Esophagus mucosa (tissue), 1 donor: ENCODE measurements at places on chromosomes 11 and 22. TPM values are rescaled to one million over a fixed set of nuclear protein-coding genes. Genes with fewer than 3 reads are reported as not detected.

GRCh38 chr11:134359646-134360045 lies 27.9 kb downstream of the GLB1L2 start:
- ATAC-seq = no peak

DNA sequence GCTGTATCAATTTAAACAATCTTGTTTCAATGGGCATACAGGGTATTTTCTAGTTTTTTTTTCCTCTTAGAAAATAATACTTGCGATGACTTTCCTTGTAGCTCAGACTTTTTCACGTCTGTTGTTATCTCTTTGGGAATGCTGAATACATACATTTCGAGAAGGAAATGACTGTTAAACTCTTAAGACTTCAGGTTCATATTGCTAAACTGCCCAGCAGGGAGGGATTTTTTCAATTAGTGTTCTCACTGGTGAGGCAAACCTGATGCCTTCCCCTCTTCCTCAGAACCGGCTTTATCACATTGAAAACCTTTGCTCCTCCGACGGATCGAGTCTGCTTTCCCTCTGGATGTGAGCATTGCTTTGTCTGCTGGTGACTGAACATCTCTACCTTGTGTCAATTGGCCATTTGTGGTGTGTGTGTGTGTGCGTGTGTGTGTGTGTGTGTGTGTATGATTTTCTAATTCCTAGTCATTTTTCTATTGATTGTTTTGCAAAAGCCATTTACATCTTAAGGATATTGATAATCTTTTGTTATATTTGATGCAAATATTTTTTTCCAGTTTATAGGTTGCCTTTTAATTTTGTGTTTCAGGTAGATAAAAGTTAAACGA lies 6.6 kb downstream of the NEAT1 start:
- ATAC-seq = peak; percentile 2

GRCh38 chr11:70065318-70066135 lies 12.6 kb upstream of the ANO1 start:
- no peak for ATAC-seq

DNA sequence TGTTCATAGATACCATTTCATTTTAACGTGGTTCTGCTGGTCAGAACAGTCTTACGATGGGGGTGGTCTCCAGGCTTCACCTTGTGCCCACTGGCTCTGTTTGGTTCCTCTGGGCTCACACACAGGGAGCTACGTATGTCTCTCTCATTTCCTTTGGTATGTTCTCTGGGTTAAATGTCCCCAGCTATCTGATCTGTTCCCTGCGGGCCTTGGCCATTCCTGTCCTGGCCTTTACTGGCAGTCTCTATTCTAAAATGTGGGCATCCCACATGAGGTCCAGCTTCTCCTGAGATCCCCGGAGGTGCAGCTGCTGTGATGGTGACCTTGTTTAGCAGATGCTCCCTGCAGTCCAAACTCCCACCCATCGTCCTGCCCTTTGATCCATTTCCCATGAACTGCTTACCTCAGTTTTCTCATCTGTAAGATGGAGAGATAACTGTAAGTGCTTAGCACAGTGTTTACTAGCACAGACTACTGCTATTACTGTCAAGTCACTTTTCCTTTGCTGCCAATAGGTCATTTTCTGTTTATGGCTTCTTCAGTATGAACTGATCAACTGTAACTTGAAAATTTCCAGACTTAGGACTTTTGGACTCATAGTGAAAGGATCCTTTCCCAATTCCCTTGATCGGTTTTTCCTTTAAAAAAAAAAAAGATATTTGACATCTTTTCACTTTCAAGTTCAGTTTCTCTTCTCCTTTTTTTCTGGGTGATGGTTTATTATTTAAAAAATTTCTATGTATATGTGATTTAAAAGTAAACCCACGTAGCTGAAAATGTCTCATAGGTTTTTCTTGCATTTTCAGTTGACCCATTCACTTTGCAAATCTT lies 92.9 kb downstream of the PTPRJ start:
- no peak for ATAC-seq

DNA sequence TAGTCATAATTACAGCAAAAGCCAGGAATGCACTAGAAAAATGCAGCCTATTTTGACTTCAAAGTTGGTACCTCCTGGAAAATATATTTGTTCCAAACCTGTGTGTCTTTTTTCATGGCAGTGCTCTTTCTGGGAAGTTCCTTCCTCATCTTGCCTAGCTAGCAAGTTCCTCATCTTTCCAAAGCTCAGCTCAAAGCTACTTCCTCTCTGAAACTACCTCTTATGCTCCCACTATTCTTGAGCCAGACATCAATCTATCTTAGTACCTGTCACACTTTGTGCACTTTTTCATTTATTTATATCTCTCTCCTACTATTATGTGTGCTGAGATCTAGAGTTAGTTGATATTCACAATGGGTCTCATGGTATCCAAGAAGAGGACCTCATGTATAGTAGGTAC lies 191.6 kb upstream of the CCDC90B start:
- ATAC-seq = no peak

DNA sequence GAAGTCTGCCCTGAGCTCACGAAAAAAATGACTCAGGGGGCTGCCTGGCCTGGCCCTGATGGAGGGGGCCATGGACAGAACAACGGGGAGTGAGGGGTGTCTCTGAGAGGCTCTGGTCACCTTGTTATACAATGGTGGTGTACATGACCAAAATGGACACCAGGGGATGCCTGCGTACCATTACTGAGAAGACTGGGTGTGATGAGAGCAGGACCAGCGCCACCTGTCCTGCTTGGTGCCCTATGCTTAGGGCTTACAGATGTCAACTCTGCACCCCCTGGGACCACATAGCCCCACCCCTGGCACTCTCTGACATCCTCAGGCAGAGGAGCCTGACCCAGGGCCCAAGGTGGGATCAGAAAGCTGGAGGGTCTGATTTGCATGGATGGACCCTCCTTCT lies 104.8 kb downstream of the ZNF280B start:
- peak; percentile 36 for ATAC-seq

GRCh38 chr11:113274713-113275582 lies 39.4 kb upstream of the TTC12 start:
- no peak for ATAC-seq

DNA sequence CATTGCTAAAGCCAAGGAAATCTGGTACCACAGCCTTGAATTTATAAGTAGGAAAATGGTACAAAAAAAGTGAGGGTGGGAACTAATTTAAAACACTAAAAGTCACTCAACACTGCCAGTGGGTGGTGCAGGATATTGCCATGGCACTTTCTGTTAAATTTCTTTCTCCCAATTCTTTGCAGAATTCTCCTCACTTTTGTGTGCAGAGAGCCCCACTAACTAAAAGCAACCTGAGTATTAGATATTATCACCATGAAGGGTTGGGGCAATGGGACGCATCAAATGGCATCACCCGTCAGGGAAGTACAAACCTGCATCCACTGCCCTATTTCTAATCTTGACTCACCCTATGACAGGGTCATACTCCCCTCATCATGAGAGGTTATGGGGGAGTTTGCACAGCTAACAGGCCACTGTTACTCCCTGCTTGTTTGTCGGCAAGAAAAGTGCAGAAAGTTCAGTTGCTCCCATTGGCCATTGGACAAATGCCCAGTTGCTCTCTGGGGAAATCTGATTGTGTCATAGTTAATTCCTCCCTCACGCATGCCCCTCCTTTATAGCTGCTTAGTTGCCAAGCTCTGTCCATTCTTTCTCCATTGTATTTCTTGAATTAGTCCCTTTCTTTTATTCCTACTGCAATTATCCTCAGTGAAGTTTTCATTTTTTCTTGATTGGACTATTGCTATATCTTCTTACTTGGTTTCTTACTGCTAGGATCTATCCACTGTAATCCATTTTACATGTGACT lies 93.8 kb upstream of the BLID start:
- peak; percentile 36 for ATAC-seq

GRCh38 chr11:94731880-94732601 lies 36.1 kb upstream of the AMOTL1 start:
- ATAC-seq = peak; percentile 71

GRCh38 chr22:20088263-20088648 lies 8.2 kb downstream of the DGCR8 start:
- no peak for ATAC-seq

- ATAC-seq = no peak
Measured at GRCh38 chr22:34993548-34993947, 72.4 kb upstream of the ISX start.

DNA sequence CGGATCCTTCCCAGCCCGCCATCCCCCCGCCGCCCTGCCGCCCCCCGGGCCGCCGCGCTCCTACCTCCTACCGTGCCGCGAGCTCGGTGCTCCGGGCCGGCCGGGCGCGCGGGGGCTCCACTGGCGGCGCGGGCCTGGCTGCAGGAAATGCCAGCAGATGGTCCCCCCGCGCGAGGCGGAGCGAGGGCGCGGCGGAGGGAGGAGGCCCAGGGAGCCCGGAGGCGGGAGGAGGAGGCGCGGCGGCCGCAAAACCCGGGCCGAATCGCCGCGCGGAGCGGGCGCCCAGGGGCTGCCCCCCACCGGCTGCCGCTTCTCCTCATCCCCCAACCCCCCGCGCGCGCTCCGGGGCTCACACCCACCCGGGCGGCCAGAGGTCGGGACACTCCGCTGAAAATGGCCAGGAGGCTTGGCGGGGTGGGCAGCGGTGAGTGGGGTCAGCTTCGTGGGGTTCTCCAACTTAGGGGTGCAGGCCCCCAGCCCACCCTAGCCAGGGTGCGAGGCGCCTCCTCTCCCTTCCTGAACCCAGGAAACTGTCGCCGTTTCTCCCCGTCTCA lies at the start of gene OSBPL5:
TSS of gene OSBPL5 (minus strand) at position 159 of the 554 bp plus-strand sequence. CDS start 36,162 bp downstream, outside the sequence.
- peak; percentile 56 for ATAC-seq

- no peak for ATAC-seq
Measured at GRCh38 chr11:69434471-69434931, 47.0 kb upstream of the LINC01488 start.

GRCh38 chr22:37310075-37310606 lies 27.8 kb downstream of the CYTH4 start:
- no peak for ATAC-seq

DNA sequence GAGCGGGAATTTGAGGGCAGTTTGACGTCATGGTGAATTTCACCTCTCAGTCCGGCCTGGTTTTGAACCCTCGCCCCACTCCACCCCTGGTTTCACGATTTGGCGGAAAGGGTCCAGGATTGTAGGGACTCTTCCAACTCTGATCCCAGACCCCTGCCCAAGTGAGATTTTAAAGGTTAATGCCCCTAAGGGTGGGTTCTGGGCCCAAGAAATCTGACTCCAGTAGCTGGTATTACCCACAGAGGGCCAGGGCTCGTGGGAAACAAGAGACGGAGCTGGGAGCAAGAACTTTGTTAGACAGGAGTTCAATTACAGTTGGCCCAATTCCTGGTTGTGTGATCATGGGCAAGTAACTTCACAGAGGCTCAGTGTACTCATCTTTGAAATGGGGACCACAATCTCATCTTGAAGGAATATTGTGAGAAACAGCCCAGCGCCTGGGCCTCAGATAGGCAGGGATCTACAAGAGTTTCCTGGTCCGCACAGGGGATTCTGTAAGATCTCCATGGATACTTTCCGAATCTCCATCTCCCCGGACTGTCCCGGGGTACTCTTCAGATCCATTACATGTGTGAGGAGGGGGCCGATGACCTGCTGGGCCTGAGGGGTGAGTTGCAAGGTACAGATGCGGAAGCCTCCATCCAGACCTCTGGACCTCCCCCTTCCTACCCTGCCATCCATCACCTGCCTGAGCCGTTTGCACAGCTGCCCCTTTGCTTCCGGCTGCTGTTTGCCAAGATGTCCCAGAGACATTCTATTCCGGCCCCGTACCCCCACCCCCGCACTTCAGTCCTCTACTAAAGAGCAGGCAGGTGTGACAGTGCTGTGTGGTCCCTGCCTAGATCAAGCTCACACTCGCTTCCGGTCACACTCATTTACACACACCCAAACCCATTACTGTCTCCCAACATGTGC lies 687 bp upstream of the CALCA start:
- ATAC-seq = peak; percentile 24

DNA sequence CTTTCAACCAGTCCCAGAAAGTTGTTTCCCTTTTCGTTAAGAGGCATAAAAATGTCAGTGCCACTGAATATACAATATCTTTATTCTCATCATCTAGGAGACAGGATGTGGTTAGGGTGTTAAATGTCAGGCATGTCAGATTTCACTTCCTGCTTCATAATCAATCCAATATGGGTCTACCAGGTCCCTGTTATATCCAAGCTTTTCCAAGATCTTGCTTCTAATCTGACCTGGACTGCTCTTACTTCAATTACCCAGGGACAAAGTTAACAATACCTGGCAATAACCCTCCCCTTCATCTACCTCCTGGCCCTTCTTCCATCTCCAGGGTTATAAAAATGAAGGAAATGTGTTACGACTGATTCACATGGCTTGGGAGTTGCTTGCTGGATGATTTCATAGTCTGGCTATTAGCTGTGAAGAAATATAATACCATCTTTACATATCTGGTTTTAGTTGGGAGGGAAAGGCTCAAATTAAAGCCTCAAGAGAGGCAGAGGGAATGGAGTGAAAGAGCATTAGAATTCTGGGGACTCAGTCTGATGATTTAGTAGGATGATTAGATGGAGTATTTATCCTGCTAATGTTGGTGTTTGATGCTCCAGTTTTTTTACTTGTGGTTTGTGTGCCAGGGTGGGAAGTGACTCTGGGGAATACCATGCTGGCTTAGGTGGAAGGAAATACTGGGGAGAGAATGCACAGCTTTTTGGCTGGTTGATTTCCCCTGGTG lies 534.3 kb downstream of the ETS1 start:
- ATAC-seq = no peak

GRCh38 chr11:65078786-65079342 lies 5.0 kb downstream of the CDCA5 start:
- no peak for ATAC-seq

DNA sequence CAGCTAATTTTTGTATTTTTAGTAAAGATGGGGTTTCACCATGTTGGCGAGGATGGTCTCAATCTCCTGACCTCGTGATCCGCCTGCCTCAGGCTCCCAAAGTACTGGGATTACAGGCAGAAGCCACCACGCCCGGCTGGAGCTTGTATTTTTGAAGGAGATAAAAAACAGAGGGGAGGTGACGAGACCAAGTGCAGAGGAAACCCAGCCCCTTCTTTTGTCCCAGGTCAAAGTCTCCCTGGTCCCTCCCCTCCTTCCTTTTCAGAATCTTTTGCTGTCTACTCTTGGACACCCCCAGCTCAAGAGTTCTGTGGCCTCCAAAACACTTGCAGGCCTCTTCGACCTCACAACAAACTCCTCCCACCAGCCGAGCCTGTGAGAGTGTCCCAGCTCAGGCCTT lies 12.2 kb upstream of the TMEM184B start:
- no peak for ATAC-seq

DNA sequence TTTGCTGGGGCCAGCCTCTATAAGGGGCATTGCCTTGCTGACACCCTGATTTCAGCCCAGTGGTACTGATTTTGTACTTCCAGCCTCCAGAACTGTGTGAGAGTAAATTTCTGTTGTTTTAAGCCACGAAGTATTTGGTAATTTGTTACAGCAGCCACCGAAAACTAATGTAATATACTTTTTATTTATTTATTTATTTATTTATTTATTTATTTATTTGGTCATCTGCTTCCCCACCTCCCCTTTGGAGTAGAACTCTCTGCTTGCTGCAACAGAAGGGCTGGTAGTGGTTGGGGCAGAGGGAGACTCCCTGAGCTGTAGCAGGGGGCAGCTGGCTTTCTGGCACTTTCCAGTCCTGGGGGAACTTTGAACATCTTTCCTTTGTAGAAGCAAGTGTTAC lies 128.4 kb upstream of the RAG2 start:
- no peak for ATAC-seq

NCR3LG1 gene
- 1.4 TPM for total RNA-seq

BEST1 gene
- total RNA-seq = 0.44 TPM

UCP2 gene
- 5.3 TPM for total RNA-seq

CATSPER1 gene
- total RNA-seq = not detected

FGF3 gene
- not detected for total RNA-seq

IFITM5 gene
- not detected for total RNA-seq

CYB561A3 gene
- 27.7 TPM for total RNA-seq

SLC37A2 gene
- total RNA-seq = 15.5 TPM

MRPL16 gene
- total RNA-seq = 33.6 TPM

NXPE2 gene
- total RNA-seq = not detected

SHISAL1 gene
- total RNA-seq = 0.08 TPM
